ENCODE measurements at places on chromosomes 5 and 9. TPM values are rescaled to one million over a fixed set of nuclear protein-coding genes. Genes with fewer than 3 reads are reported as not detected.

The MELK gene
- total RNA-seq, result 2.4 TPM

GRCh38 chr5:140239939-140240700 lies 62.8 kb downstream of the PFDN1 start:
- H3K4me3 ChIP-seq, result no peak overlapping the region
- peaks cover under 1% of the 10 kb centered on the region for H3K36me3 ChIP-seq
- no peaks in the 10 kb centered on the region for H3K27me3 ChIP-seq
- H3K27ac ChIP-seq, result no peak overlapping the region
- peak; percentile 59 for DNase-seq
- H3K4me1 ChIP-seq, result peaks cover 36% of the 10 kb centered on the region

DNA sequence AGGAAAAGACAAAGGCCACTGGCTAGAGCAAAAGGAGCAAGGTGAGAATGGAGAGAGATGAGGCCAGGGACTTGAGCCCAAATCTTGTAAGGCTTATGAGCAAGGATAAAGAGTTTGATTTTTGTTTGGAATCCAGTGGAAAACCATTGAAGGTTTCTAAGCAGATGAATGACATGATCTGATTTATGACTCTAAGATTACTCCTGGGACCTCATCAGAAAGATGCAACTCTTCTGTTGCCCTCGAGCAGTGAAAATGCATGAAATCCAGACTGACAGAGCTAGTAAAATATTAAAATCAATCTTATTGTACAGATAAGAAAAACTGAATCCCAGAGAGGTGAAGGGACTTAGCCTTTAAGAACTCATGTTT lies 677 bp downstream of the MFAP3 start:
- H3K27ac ChIP-seq, result peak overlapping the region; percentile 76
- no peaks in the 10 kb centered on the region for H3K36me3 ChIP-seq
- no peak for DNase-seq
- peak overlapping the region; percentile 79 for H3K4me3 ChIP-seq
- H3K4me1 ChIP-seq, result peaks cover 56% of the 10 kb centered on the region

- H3K27me3 ChIP-seq, result no peaks in the 10 kb centered on the region
- H3K4me3 ChIP-seq, result no peak overlapping the region
- DNase-seq, result no peak
- peaks cover 4% of the 10 kb centered on the region for H3K4me1 ChIP-seq
These were observed 77.7 kb downstream of the RGS3 start for GRCh38 chr9:113541019-113541900.

- no peak for DNase-seq
- H3K27ac ChIP-seq, result no peak overlapping the region
- H3K36me3 ChIP-seq, result no peaks in the 10 kb centered on the region
- H3K4me3 ChIP-seq, result no peak overlapping the region
These were observed 248.9 kb downstream of the ADGRV1 start for GRCh38 chr5:90807496-90807895.

DNA sequence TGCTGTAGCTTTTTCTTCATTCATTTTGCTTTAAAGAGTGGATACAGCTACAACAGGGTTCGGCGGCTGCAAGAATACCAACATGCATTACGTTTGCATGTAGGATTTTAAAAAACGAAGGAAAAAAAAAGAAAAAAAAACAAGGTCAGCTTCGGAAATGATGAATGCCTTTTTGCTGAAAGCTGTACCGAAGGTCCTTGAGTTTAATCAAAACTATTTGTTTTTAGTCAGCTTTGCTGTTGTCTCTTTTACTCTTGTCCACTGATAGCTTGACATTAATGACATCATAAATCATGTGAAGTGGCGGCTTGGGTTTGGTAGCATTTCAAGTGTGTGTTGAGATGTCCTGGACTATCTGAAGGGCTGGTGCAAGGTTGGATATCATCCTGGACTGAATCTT lies 779.1 kb downstream of the NR2F1-AS1 start:
- no peaks in the 10 kb centered on the region for H3K36me3 ChIP-seq
- H3K27ac ChIP-seq, result no peak overlapping the region
- H3K4me3 ChIP-seq, result no peak overlapping the region
- no peaks in the 10 kb centered on the region for H3K4me1 ChIP-seq
- no peak for DNase-seq

DNA sequence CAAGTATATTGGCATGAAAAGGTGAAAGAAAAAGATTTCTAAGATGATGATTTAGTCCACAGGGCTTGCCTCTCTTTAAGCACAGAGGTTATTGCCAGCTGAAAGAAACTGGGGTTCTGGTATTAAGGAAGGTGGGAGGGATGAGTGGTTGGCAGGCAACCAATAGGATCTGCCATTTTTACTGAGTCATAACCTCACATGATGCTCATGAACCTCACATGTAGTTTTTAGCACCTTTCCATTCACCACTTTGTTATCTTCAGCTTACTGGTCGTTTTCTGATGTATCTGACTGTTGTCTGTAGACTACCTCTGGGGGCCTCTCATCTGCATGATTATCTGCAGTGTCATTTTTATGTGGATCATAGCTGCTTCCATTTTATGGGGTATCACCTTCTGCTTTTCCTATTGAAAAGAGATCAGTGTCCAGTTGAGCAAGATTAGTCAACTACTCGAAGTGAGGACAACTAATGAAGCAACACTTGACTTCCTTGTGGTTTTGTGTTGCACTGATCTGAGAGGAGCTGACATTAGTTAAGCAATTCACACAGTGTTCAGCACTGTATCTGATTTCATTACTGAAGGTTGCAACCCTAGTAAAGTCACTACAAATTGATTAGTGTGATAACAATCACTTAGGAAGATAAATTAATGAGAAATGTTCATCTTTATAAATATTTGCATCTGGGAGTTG lies 186.3 kb downstream of the SGCD start:
- no peaks in the 10 kb centered on the region for H3K4me1 ChIP-seq
- no peaks in the 10 kb centered on the region for H3K36me3 ChIP-seq
- no peak overlapping the region for H3K27ac ChIP-seq
- H3K27me3 ChIP-seq, result no peaks in the 10 kb centered on the region
- no peak overlapping the region for H3K4me3 ChIP-seq
- DNase-seq, result no peak

DNA sequence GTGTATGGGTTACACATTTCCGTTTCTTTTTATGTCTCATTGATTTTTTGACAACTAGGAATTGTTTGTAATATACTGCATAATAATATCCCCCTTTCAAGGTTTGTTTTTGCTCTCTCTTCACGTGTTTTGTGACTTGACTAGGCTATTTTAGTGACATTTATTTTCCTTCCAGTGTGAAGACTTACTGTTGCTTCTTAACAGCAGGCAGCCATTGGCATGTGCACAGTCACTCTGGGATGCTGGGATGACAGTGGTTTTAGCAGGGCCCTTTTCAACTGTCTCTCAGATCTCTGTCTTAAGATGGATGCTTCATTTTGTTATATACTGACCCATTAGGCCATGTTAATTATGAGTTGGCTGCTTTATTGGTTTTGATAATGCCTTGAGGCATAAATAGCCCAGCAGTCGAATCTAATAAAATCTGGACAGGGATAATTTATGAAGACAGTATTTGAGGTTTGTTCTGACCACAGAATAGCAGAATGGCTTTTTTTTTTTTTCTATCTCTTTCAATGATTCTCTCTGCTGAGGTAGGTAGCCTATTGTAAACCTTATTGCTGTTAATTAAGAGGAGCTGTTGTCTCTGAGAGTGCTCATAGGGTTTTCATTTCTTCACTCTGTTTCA lies 536.0 kb downstream of the GABRG2 start:
- no peaks in the 10 kb centered on the region for H3K27me3 ChIP-seq
- no peaks in the 10 kb centered on the region for H3K36me3 ChIP-seq
- DNase-seq, result no peak

Measured in upper lobe of left lung (tissue), 6 donors.